ENCODE measurements at places on chromosomes 4 and X.

GRCh38 chr4:41644915-41645295, 103.6 kb downstream of the PHOX2B start:
- no peak for DNase-seq

DNA sequence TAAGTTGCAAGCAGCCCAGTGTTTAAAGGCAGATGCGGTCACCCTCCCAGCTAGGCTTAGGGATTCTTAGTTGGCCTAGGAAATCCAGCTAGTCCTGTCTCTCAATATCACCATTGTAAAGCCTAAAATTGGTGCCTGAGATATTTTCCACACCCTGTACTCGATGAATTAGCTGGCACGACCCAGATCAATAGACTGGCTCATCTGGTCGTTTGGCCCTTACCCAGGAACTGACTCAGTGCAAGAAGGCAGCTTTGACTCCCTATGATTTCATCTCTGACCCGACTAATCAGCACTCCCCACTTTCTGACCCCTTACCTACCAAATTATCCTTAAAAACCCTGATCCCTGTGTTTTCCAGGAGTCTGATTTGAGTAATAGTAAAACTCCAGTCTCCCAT, 384.9 kb upstream of the SLC7A11 start:
- no peak for DNase-seq

GRCh38 chrX:21990832-21991231, 41.3 kb upstream of the PHEX start:
- no peak for DNase-seq

- no peak for DNase-seq
These were observed 226.6 kb upstream of the PITX2 start for GRCh38 chr4:110849461-110849860.

DNA sequence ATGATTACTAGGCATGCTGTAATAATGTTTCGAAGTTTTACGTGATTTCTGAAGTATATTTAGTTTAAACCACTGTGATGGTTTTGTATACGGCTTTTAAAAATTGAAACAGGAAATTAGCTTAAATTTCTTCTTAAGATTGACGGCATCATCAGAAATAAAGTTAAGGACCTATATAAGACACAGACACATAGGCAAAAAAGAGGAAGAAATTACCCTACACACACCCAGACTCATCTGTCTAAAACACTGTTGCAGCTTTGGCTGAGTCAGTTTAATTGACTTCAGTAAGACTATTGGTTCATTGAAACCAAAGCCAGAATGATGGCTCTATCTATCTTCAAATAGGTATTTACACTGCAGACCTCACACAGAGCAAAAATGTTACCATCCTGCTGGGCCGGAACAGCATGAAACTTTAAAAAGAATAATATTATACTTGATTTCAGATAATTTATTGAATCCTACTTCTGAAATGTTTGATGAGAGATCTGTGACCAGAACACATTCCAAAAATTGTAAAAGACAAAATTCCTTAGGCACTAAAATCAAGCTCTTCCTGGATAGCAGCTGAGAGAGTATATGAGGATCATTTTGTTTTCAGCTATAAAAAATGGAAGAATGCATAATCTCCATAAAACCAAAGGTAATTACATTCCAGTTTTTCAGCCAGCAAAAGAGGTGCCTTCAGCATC, 4.5 kb downstream of the HHIP start:
- no peak for DNase-seq

DNA sequence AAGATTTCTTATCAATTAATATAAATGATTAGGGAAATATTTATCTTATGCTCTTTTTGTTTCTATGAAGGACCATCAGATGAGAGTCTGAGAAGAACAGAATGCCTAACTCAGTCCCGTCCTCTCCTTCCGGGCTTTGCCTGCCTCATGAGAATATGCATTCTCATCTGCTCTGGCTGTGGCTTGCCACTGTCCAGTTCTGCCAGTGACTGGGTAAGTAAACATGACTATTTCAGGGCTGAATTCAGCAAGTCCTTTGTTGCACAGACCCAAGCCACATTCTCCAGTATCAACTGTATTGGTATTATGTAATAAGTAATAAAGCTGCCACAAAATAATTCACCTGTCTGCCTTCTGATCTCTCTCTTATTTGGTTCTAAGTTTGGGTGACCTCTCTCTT, 110.7 kb downstream of the WDFY3 start:
- no peak for DNase-seq

DNA sequence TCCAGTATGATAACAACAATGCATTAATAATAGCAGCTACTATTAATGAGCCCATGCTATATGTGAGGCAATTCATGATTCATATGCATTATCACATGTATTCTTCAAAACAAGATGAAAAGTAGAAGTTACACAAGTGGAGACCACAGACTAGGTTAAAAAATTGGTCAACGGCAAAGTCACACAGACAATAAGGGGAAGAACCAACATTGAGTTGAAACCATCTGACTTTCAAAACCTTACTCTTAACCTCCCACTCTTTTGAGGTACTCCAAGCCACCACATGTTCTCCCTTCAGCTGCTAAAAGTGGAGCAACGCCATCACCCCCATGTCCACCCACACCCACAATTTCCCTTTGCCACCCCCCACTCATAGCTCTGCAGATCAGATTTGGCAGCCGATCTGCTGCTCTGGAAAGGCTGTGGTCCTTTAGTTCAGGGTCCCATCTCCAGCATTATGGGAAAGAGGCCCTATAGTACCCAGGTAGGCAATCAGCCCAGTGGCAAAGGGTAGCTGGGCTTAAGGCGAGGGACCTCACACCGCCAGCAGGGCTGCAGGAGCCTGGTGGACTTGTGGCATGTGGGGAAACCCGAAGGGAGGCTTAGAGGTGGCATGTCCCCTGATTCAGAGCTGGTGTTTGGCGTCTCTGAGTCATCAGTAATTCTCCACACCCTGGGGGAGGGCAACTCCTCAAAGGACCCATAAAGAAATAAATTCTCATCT, 33.5 kb upstream of the CYBB start:
- DNase-seq = peak; percentile 21

DNA sequence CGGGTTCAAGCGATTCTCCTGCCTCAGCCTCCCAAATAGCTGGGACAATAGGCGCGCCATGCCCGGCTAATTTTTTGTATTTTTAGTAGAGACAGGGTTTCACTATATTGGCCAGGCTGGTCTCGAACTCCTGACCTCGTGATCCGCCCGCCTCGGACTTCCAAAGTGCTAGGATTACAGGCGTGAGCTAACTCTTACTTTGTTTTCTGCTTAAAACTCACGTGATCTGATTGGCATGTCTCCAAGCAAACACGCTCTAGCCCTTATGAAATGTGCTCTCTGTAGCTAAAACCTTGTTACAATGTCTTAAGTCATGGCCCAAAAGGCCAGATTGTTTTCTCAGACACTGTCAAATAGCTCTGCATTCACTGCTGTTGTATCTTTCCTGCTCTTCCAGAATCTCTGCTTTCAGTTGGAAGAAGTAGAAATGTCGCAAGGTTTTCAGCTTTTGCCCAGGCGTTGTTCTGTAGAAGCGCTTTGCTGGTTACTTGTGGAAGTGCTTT, 39.7 kb upstream of the OGT start:
- DNase-seq = no peak

DNA sequence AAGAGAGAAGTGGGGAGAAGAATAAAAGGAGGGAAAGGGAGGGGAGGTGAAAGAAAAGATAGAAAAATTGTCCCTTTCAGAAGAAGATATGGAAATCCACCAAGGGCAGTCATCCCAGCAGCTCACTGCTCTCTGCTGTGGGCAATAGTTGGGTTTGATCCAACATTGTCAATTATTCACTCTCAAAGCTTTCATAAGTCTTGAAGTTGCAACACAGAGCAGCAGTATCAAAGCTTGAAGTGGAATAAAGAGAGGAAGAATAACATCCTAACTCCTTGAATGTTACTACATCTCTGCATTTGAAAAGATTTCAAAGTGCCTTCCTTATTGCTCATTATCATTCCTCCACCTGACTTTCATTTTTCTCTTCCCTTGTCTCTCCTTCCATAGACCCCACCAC, 62.3 kb upstream of the HHIP start:
- DNase-seq = no peak

DNA sequence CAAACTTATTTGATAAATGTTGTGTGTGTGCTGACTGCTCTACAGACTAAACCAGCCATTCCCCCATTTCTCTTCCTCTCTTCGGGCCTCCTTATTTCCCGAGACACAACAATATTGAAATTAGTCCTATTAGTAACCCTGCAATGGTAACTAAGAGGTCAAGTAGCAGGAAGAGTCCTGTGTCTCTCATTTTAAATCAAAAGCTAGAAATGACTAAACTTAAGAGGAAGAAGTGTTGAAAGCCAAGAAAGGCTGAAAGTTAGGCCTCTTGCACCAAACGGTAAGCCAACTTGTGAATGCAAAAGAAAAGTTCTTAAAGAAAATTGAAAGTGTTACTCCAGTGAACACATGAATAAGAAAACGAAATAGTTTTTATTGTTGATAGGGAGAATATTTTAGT, 357.8 kb upstream of the SLC7A11 start:
- no peak for DNase-seq

- no peak for DNase-seq
These were observed 788.4 kb downstream of the RPA4 start for GRCh38 chrX:97672138-97672537.

- no peak for DNase-seq
These were observed 12.1 kb upstream of the ARSF start for GRCh38 chrX:3029129-3029528.

GRCh38 chr4:26779674-26780073, 81.0 kb upstream of the STIM2 start:
- no peak for DNase-seq

DNA sequence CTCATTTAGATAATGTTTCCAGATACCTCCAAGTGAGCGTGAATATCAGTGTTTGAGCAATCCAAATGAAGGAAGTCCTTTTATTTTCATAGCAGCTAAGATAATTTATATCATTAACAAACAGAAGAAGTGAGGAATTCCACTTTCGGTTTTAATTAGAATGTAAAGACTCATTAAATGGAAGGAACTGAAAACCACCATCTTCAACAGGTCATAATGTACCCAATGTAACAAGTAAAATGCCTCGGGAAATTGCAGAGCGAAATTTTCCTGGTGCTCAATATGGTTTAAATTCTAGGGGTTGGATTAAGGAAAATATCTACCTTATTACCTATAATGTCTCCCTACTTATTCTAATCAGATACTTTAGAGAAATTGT, 33.9 kb upstream of the SLC9A7 start:
- DNase-seq = no peak

DNA sequence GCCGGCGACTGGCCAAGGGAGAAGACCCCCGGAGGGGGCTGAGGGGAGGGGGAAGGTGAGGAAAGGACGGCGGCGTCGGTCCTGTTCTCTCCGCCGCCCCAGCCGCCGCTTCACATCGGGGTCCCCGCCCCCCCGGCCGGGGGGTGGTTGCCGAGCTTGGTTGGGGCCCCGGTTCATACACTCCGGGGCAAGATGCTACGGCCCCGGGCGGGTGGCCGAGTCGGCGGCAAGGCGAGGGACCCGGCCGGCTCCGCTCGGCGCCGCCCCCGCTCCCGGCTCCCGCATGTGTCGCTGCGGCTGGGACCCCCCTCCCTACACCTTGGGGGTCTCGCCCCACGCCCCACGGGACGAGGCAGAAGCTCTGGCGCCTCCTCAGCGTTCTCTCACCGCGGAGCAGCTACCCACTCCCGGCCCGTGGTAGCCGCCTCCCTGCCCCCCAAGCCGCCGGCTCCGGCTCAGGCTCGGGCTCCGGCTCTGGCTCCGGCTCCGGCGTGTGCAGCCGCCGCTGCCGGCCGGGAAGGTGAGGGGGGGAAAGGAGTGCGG, 461 bp downstream of the FBXW7 start:
- DNase-seq = no peak

DNA sequence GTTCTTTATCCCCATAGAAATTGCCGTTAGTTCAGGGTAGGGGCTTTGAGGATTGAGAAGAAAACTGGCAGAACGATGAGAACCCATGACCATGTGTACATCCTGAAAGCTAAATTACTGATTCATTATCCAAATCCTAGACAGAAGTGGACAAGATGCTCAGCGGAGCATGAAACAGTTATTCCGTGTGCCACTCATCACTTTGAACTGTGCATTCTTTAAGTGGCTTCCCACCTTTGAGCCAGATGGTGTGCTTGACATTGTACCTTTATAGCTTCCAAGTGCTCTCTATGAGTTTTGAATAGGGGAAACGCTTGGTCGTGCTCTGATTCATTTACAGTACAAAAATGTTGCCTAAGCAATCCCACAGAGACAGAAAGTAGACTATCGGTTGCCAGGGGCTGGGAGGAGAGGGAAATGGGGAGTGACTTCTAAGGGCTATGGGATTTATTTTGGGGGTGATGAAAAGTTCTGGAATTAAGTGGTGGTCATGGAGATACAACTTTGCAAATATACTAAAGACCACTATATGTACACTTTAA, 100.0 kb downstream of the DOCK11 start:
- DNase-seq = no peak

GRCh38 chrX:63686878-63687714, 97.9 kb downstream of the ARHGEF9 start:
- peak; percentile 43 for DNase-seq

- DNase-seq = no peak
These were observed 792.2 kb downstream of the ADGRL3 start for GRCh38 chr4:61992351-61992750.

DNA sequence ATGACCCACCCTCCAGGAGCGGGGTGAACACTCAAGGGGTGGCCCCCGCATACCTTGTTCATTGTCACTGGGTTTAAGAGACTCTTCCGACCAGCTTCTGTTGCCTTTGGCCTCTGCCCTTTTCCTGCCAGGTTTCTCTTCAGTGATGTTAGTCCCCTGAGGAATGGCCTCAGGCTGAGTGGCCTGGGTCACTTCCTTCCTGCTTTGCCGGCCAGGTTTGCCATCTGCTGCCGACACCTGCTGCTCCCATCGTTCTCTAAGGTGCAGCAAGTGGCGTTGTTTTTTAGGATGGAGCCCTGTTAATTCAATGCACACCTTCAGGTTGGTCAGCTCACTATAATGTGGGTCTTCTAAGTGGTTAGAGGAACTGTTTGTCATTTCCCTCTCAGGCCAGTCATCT, 34.2 kb downstream of the BCOR start:
- DNase-seq = no peak

GRCh38 chrX:103405009-103405333, 28.6 kb downstream of the BEX3 start:
- DNase-seq = no peak

DNA sequence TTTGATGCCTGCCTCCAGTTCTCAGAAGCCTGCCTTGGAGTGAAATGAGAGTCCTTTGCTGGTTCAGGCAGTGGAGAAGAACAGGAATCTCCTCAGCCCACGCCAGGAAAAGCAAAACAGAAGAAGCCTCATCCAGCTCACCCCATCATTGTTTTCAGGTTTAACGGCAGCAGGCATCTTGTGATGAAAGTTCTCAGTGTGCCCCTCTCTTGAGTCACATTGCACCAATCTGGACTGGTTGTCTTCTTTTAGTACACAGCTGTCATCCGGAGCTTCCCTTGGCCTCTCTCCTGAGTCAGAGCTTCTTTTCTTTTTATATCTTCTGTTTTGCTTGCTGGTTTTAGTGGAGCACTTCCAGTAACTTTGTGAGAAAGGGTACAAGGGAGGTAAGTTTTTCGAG, 50.9 kb downstream of the TSPAN7 start:
- no peak for DNase-seq

DNA sequence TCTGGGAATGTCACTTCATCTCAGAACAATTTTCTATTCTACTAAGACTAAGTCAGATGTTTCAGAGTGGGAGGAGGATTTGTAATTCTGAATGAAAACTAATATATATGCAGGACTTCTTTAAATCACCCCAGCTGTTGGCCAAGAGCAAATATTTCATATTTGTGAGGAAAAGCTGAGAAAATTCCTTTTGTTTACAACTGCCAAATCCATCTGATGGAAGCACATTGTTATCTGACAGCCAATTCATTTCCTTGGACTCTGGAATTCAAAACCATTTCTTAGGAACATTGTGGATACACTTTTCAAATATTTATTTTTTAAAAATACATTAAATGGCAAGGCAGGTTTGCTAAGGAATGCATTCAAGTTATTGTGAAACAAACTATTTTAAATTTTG, 8.0 kb downstream of the SLIT2 start:
- DNase-seq = no peak

All from CD4-positive, alpha-beta T cell treated with Interleukin-2 at 100 ng/mL for 4 hours (primary cell).